Adipocyte (in vitro differentiated cells): ENCODE measurements at places on chromosomes 1 and 21.

DNA sequence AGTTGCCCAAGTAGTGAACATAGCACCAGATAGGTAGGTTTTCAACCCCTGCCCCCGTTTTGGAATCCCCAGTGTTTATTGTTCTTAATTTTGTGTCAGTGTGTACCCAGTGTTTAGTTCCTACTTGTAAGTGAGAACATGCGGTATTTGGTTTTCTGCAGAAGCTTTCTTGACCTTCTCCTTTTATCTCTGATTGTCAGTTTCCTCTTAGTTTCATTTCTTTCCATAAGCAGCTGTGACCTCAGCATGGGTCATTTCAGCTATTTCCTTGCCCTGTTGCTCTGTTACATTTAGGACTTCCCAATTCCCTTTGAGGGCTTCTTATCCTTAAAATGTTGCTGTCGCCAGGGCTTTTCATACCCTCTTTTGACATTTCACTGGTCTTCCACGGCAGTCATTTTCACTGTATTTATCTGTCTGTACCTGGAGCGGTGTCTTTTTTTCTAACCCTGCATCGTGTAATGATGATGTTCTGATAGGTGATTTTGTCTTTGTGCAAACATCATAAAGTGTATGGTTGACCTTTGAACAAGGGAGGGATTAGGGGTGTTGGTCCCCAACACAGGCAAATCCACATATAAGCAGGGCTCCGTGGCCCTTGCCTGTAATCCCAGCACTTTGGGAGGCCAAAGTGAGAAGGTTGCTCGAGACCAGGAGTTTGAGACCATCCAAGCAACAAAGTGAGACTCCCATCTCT, 15.0 kb downstream of the ITSN1 start:
- peak; percentile 33 for DNase-seq

- DNase-seq: peak; percentile 72
These were observed 88.9 kb upstream of the COL11A1 start for GRCh38 chr1:103197216-103197615.

DNA sequence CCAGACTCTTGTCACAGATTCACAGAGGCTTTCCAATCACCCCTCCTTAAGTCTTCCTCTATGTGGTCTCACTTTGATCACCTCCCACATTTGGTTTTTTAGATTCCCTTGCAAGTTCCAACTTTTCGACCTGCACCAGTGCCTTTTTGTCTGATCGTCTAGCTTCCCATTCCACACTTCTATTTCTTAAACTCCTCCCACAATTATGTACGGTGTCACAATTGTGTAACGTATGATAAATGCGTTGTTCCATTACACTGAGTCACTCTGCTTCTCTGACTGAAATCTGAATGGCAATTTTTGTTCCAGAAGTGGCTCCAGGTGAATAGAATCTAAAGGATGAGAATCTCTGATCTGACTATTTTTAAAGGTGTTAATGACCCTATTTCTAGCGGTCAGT, 320.1 kb downstream of the LMX1A start:
- no peak for DNase-seq

- DNase-seq: no peak
These were observed 827.6 kb upstream of the B3GALT2 start for GRCh38 chr1:194014014-194014413.

DNA sequence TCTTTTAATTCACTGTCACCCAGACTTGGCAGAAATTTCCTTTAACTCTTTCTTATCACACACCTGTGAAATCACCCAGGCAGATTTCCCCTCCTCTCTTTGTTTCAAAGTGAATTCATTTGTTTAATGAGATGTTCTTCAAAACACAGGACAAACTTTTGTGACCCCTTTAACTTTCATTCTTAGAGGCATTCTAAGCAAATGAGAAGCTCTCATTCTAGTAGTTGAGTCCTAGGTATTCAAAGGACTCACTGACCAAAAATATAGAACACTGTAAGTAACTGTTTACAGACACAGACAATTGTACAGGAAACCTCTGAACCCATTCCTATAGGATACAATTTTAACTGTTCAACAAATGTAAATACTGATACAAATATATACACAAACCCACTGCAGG, 16.9 kb downstream of the LRRC8C start:
- DNase-seq: no peak

GRCh38 chr1:164602101-164602422, 43.1 kb downstream of the PBX1 start:
- DNase-seq: no peak

DNA sequence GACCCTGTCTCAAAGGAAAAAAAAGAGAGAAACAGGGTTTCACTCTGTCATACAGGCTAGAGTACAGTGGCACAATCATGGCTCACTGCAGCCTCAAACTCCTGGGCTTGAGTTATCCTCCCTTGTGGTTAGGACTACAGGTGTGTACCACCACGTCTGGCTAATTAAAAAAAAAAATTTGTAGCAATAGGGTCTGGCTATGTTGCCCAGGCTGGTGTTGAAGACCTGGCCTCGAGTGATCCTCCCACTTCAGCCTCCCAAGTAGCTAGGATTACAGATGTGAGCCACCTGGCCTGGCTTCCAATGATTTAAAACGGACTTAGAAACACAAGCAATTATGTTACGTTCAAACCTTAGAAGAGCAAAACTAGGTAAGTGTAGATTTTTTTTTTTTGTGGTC, 22.1 kb downstream of the GOLPH3L start:
- DNase-seq: no peak

DNA sequence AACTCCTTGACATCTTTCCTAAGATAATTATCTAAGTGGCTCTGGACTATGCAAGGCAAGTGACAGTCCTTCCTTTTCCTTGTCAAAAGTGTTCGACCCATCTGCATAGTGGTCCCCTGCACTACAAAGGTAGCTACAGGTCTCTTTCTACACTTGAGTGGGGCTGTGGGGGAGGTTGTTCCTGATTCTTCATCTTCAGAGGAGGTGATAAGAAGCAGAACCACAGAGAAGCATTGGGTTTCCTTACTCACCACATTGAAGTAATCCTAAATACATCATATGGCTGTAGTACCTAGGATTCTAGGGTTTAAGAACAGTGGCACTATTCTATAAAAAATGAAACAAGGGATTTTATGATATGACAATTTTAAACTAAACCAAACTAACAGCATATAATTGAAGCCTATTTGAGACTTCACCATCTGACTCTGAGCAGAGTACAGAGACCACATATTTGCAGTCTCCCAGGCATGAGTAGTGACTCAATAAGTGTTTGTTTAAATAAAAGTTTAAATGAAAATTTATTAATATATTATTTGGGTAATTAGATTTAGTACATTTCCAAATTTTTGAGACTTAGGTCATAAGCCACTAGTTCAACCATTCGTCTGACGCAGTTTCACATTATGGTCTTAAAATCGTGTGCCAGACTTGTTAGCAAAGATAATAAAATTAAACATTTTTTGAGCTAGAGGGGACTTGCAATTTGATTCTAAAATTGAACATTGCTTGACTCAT, 54.9 kb upstream of the NEK7 start:
- no peak for DNase-seq

- no peak for DNase-seq
These were observed 56.3 kb downstream of the SLC30A7 start for GRCh38 chr1:100952104-100952745.

GRCh38 chr21:38769191-38769780, 36.4 kb upstream of the ETS2 start:
- DNase-seq: peak; percentile 82

GRCh38 chr1:168636642-168637111, 60.3 kb downstream of the XCL1 start:
- peak; percentile 78 for DNase-seq
